ENCODE measurements at places on chromosomes 2 and 18. TPM values are rescaled to one million over a fixed set of nuclear protein-coding genes. Genes with fewer than 3 reads are reported as not detected.

FHL2 gene
- 123 TPM for total RNA-seq

KYNU gene
- 2.3 TPM for total RNA-seq

GBX2 gene
- total RNA-seq: not detected

GREB1L gene
- total RNA-seq: 4.4 TPM

CRYBA2 gene
- not detected for total RNA-seq

- no peak for DNase-seq
Observed at GRCh38 chr2:162579169-162579568, 235.2 kb downstream of the GCA start.

DOK6 gene
- total RNA-seq: 1.4 TPM

- DNase-seq: no peak
Observed at GRCh38 chr2:203238292-203238703, 520 bp upstream of the CYP20A1 start.

SRD5A2 gene
- total RNA-seq: not detected

DNA sequence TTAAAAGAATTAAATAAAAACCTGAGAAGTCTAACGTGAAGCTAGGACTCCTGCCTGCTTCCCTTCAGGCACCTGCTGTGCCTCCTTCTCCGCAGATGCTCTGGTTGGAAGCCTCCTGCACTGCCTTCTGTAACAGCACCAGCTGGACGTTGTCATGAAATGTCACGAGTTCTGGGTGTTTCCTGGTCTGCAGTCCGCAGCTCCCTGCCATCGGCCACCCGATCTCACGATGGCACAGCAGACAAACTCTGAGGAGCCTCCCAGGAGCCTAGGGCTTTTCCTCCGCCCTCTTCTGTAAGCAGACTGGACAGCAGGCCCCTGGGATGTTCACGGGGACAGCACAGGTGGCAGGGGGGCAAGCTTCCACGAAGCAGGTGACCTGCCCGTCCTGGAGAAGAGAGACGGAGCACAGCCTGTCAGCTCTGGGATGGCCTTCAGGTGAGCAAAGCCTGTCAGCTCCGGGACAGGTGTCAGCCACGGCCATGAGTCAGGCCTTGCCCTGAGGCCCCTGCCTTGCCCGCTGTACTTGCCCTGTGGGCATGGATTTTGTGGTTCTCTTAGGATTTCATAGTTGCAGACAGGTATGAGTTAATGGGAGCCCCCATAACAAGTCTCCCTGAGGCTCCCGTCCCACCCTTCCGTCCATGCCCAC, 110.3 kb downstream of the PXDN start:
- peak; percentile 57 for DNase-seq

TDRD15 gene
- total RNA-seq: 0.55 TPM

DNA sequence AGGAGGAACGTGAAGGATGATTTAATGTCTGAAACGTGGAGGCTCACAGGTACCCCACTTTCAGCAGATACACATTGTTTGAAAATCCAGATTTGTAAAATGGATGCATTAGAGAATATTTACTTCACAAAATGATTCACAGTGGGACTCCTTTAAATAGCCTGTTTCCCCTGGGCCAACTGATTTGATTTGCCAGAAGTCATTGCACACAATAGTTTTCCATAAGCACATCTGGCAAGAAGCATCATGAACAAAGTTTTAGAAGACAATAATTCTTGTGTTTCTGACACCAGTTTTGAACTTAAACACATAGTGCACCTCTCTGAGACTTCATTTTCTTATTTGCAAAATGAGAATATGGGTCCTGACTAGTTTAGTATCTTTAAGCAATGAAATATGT, 451.4 kb upstream of the SLC14A2 start:
- DNase-seq: no peak

GRCh38 chr2:126777620-126777978, 121.1 kb upstream of the TEX51 start:
- DNase-seq: no peak

GRCh38 chr18:6413579-6414117, 1.1 kb downstream of the L3MBTL4 start:
- DNase-seq: no peak

GRCh38 chr2:203535078-203535783, at the start of gene RAPH1:
RAPH1 (minus strand) TSS chr2:203535301; CDS start chr2:203495353, 39,948 bp downstream.
- DNase-seq: peak; percentile 91

DNA sequence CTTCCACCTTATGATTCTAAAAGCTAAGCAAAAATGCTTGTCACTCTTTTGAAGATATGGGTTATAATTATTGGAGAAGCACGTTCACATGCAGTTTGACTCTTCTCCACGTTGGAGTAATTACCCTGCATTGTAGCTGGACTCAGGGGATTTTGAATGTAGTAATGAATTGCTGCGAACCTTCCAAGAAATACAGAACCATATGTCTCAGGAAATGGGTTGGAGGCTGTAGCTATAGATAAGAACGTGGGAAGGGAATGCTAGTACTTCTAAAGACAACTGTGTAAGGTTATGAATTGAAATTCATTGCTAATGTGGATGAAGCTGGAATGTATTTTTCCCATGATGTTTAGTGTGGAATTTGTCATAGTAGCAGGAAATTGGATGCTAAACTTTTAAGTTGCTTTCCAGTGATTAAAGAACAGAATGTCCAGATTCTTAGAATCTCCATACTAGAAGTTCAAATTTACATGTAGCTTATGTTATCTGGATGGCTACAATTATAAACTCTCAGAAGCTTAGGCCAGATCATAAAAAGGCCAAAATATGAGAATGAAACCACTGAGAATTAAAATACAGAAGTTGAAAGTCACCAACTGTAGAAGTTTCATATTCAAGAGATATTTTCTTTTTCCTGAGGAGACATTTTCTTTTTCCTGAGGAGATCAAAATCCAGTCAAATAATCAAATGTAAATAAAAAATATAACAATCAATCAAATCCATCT, 27.3 kb upstream of the SPOPL start:
- no peak for DNase-seq

MC5R gene
- not detected for total RNA-seq

GRCh38 chr2:137806068-137806805, 158.0 kb upstream of the HNMT start:
- no peak for DNase-seq

OTOS gene
- not detected for total RNA-seq
